ENCODE measurements at places on chromosomes 3 and 15.

GRCh38 chr3:178705925-178706324 lies 169.7 kb downstream of the KCNMB2 start:
- no peaks in the 10 kb centered on the region for H3K36me3 ChIP-seq
- H3K4me3 ChIP-seq: no peak overlapping the region
- H3K27ac ChIP-seq: no peak overlapping the region
- DNase-seq: no peak
- peaks cover 24% of the 10 kb centered on the region for H3K4me1 ChIP-seq

DNA sequence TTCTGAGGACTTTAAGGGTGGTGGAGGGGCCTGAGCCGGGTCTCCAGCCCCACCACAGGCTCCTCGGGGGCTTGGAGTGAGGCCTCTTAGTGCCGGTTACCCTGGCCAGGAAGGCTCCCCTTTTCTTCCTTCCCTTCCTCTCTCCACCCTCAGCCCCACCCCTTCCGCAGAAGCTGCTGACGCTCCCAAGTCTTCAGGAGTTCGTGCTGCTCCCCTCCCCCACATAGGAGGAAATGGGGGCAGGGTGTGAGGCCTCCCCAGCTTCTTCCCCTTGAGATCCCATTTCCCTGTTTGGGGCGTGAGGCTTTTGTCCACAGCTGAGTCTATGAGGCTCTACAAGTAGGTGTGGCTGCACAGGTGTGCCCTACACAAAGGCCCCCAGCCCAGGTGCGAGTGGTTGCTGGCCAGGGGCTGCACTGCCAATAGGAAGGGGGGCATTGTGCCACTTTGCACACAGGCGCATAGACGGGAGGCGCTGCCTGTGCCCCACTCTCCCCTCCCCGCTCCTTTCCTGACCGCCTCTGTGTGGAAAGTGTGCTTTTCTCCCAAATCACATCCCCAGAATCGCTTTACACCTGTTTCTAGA lies 915 bp upstream of the CALML4 start:
- no peaks in the 10 kb centered on the region for H3K27me3 ChIP-seq
- peak; percentile 66 for DNase-seq
- H3K36me3 ChIP-seq: no peaks in the 10 kb centered on the region
- H3K27ac ChIP-seq: peak overlapping the region; percentile 39

GRCh38 chr3:76044601-76045600 lies 259.6 kb upstream of the ZNF717 start:
- no peaks in the 10 kb centered on the region for H3K27me3 ChIP-seq
- no peak overlapping the region for H3K4me3 ChIP-seq
- no peak overlapping the region for H3K27ac ChIP-seq
- no peak for DNase-seq

DNA sequence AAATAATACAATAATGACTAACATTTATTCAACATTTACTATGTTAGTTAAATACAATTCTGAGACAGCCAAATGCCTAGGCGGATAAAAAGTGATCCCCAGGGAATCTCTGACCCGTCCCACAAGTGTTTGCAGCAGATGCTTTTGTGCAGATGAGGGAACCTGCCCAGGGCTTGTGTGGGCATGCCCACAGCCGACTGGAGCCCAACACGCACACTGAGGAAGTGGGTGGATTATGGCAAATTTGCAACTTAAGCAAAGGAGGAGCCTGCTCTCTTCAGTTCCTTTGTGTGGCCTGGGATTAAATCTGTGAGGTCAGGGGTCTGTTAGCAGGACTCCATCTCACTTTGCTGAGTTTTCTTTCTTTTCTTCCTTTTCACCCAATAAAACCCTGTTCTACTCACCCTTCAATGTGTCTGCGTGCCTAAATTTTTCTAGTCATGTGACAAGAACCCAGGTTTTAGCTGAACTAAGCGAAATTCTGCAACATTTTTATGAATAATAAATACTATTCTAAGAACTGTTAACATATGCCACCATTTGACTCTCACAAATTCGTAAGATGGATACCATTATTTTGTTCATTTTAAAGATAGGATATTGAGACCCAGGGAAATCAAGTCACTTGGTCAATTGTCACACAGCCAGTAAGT lies 13.9 kb upstream of the RTP1 start:
- peaks cover 42% of the 10 kb centered on the region for H3K4me1 ChIP-seq
- H3K36me3 ChIP-seq: no peaks in the 10 kb centered on the region
- H3K27me3 ChIP-seq: no peaks in the 10 kb centered on the region
- no peak overlapping the region for H3K4me3 ChIP-seq

DNA sequence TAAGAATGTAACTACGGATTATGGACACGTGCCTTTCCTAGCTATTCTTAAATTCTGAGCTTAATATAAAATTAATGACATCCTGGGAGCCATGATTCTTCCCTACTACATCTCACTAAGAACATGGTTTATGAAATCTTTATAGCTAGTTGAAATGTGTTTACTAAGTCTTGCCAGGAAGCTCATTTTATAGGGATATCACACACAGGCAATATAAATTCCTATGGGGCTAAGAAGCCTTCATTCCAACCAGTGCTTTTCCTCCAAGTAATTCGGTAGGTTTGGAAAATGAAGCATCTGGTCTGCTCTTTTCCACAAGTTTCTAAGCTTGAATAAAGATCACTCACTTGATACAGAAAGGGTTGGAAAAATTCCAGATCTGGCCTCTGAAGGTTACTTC lies 802.6 kb downstream of the FHIT start:
- H3K36me3 ChIP-seq: no peaks in the 10 kb centered on the region
- no peak overlapping the region for H3K27ac ChIP-seq
- no peak overlapping the region for H3K4me3 ChIP-seq
- no peaks in the 10 kb centered on the region for H3K27me3 ChIP-seq
- no peaks in the 10 kb centered on the region for H3K4me1 ChIP-seq

GRCh38 chr15:36626984-36627383 lies 47.6 kb downstream of the CDIN1 start:
- DNase-seq: no peak
- H3K27ac ChIP-seq: no peak overlapping the region
- H3K4me1 ChIP-seq: peaks cover 12% of the 10 kb centered on the region
- no peaks in the 10 kb centered on the region for H3K27me3 ChIP-seq
- H3K36me3 ChIP-seq: peaks cover 7% of the 10 kb centered on the region
- H3K4me3 ChIP-seq: no peak overlapping the region

DNA sequence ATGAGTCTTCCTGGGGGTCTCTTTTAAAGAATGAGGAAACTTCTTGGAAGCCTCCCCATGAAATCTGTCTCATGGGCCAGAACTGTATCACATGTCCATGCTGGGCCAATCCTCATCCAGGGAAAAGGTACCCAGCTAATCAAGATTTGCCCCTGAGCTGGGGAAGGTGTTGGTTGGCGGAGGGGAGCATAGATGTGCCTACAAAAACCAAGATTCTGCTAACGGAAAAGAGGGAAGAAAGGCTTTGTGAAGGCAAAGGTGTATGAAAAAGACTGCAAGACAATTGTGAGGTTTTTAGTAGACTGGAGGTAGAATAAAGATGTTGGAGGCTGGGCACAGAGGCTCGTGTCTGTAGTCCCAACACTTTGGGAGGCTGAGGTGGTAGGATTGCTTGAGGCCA lies 18.5 kb upstream of the BLM start:
- H3K36me3 ChIP-seq: no peaks in the 10 kb centered on the region
- H3K27me3 ChIP-seq: no peaks in the 10 kb centered on the region
- DNase-seq: no peak
- H3K4me1 ChIP-seq: no peaks in the 10 kb centered on the region
- H3K27ac ChIP-seq: no peak overlapping the region

- no peak overlapping the region for H3K4me3 ChIP-seq
- H3K27me3 ChIP-seq: no peaks in the 10 kb centered on the region
- H3K36me3 ChIP-seq: no peaks in the 10 kb centered on the region
- H3K4me1 ChIP-seq: peaks cover 21% of the 10 kb centered on the region
- peak overlapping the region; percentile 80 for H3K27ac ChIP-seq
- no peak for DNase-seq
These were observed 207.5 kb downstream of the IL20RB start for GRCh38 chr3:137165117-137165806.

- peaks cover 14% of the 10 kb centered on the region for H3K36me3 ChIP-seq
- no peak overlapping the region for H3K27ac ChIP-seq
- H3K27me3 ChIP-seq: no peaks in the 10 kb centered on the region
- no peak overlapping the region for H3K4me3 ChIP-seq
- DNase-seq: no peak
- no peaks in the 10 kb centered on the region for H3K4me1 ChIP-seq
These were observed 30.7 kb upstream of the MYLK start for GRCh38 chr3:123914829-123915228.

DNA sequence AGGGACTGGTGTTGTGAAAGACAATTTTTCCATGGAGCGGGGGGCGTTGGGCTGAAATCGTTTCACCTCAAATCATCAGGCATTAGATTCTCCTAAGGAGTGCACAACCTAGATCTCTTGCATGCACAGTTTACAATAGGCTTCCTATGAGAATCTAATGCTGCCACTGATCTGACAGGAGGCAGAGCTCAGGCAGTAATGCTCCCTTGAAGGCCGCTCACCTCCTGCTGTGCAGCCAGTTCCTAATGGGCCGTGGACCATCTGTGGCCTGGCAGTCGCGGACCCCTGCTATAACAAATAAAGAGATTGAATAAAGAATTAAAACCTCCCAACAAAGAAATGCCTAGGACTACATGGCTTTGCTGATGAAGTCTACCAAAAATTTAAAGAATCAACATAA lies 25.3 kb upstream of the ANKRD28 start:
- DNase-seq: no peak
- H3K27ac ChIP-seq: no peak overlapping the region
- no peaks in the 10 kb centered on the region for H3K27me3 ChIP-seq

DNA sequence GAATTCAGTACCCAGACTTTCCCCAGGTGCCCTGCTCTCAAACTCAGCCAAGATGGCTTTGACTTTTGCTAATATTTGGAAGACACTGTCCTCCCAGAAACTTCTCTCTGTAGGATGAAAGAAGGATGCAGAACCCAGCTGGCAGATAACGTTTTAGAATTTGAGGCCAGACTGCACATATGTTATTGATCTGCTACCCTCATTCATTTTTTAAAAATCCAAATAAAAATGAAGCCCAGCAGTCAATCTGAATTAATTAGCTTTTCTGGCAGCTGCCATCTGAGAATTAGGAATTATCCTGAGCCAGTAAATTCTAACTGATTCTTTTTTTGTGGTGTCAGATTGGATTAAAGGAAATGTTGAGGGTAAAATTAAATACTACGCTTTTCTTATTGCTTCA lies 236.6 kb downstream of the PLCL2 start:
- no peak overlapping the region for H3K4me3 ChIP-seq
- H3K27me3 ChIP-seq: no peaks in the 10 kb centered on the region
- no peak overlapping the region for H3K27ac ChIP-seq
- no peaks in the 10 kb centered on the region for H3K36me3 ChIP-seq
- H3K4me1 ChIP-seq: peaks cover 7% of the 10 kb centered on the region
- DNase-seq: no peak

GRCh38 chr3:138114431-138114918 lies 933 bp downstream of the DZIP1L start:
- peaks cover 32% of the 10 kb centered on the region for H3K4me1 ChIP-seq
- no peaks in the 10 kb centered on the region for H3K27me3 ChIP-seq
- no peak for DNase-seq
- H3K27ac ChIP-seq: peak overlapping the region; percentile 92
- H3K4me3 ChIP-seq: peak overlapping the region; percentile 81

DNA sequence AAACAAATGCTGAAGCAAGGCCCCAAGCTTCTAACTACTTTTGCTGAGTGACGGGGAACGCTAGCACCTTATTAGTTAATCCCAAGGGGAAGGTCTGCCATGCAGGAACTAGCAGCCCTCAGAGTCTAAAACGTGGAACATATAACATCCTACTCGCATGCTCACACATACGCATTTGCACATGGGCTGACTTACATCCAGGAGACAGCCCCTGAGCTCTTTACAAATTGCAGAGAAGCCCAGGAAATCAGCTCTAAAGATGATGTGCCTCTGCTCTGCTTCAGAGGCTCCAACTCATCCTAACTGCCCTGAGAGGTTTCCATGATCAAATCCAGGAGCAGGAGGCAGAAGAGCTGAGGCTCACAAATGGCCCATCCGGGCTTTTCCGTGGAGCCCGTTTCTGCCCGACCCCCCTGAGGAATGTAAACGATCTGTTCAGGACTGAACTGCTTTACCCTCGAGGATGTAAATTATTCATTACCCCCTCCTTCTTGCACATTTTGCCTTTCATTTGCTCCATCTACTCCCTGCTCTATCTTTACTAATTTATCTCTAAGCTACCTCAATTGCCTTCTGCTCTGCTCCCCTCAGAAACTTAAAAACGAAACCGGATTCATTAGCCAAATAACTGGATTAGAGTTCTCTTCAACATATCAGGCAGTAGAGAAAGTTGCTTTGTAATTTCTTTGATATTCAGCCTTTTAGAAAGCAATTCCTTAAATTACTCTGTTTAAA lies 141.9 kb upstream of the CCDC54 start:
- no peak for DNase-seq
- peak overlapping the region; percentile 74 for H3K27ac ChIP-seq
- peaks cover 38% of the 10 kb centered on the region for H3K4me1 ChIP-seq
- no peaks in the 10 kb centered on the region for H3K36me3 ChIP-seq

DNA sequence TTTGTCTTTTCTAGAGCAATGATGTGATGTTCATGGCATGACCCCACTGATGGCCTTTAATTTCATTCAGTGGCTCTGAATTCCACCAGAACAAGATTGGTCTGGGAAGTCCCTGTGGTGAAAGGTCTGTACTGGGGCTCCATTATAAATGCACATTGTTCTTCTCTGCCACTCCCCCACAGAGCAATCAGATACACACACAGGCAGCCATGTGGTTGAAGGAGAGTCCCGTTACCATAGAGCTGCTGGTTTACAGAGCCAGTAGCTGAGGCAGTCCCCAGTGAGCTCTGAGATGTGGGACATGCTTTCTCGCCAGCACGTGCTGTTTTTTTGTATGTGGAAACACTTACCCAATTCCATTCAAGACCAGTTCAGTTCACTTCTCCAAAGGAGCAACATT lies 172.7 kb upstream of the TRIM42 start:
- H3K4me3 ChIP-seq: no peak overlapping the region
- H3K27me3 ChIP-seq: peaks cover 27% of the 10 kb centered on the region
- DNase-seq: no peak
- no peaks in the 10 kb centered on the region for H3K36me3 ChIP-seq
- no peak overlapping the region for H3K27ac ChIP-seq

- H3K36me3 ChIP-seq: no peaks in the 10 kb centered on the region
- DNase-seq: no peak
- no peaks in the 10 kb centered on the region for H3K27me3 ChIP-seq
- no peaks in the 10 kb centered on the region for H3K4me1 ChIP-seq
These were observed 13.3 kb upstream of the OR5K1 start for GRCh38 chr3:98449606-98450193.

GRCh38 chr15:83588441-83588840 lies 65.5 kb upstream of the ADAMTSL3 start:
- H3K4me1 ChIP-seq: peaks cover 5% of the 10 kb centered on the region
- no peak overlapping the region for H3K27ac ChIP-seq
- H3K36me3 ChIP-seq: no peaks in the 10 kb centered on the region
- no peaks in the 10 kb centered on the region for H3K27me3 ChIP-seq
- H3K4me3 ChIP-seq: no peak overlapping the region

- H3K27ac ChIP-seq: no peak overlapping the region
- H3K27me3 ChIP-seq: no peaks in the 10 kb centered on the region
- no peak overlapping the region for H3K4me3 ChIP-seq
These were observed 72.7 kb downstream of the DZIP3 start for GRCh38 chr3:108662142-108662738.

Measured in left ventricle myocardium inferior (tissue), 1 donor.